ENCODE measurements at places on chromosomes 3 and 15.

DNA sequence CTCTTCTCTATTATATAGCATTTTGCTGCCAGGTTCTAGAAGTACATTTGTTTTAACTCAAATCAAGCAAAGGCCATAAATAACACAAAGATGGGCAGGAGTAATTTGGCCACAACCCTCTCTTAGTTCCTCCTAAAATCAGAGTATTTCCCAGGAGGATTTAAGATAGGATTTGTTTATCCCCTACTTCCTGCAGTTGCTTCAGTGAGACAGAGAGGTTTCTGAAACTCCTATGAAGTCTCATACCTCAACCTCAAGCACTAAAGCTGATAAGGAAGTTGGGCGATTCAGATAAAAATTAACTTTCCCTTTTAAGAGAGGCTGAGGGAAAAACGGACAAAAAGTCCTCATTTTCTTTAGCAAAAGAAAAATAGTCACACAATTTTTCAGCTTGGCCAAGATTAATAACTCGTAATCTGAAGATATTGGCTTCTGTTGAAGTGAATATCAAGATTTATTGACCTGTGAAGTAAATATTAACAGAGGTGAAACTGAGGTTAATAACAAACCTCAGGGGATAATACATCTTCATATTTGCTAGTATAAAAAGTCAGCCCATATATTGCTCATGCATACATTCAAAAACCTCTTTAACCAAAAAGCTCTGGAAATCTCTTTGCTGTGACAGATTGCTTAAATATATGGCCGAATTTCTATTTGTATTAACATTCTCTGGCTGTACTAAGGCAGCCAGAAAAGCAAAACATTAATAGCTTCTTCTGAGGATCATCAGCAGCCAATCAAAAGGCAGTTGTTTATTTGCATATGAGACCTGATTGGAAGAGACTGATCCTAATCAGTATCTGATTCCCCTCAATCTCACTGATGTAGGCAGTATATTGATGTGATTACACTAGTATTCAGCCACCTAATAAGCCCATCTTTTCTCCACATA lies 90.6 kb upstream of the GADL1 start:
- DNase-seq: no peak

DNA sequence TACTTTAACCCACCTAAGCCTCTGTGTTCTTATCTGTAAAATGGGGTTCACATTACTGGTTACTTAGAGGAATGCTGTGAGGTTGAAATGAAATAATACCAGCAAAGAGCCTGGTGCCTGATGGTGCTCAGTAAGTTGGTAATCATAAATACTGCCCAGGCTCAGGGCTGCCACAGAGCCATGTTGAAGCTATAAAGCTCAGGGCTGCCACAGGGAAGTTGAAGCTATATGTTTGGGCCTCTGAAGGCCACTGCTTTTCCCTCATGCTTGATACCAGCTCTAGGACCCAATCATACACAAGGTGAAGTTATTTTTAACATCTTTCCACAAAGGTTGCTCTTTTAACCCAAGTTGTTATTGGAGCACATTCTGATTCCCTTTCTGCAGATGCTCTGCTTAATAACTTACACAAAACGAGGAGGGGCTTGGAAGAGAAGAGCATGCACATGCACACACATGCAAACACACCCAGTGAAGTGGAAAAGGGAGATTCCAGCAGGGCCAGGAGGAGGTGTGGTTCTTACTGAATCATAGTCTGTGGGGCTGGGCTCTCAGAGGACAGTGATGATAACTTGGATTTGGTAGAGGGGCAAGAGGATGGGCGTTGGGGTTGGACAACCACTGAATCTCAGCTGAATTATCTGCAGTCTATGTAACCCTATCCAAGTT lies 17.4 kb downstream of the PARP14 start:
- DNase-seq: no peak

- DNase-seq: no peak
Observed at GRCh38 chr3:135495891-135496290, 469.6 kb upstream of the PPP2R3A start.

DNA sequence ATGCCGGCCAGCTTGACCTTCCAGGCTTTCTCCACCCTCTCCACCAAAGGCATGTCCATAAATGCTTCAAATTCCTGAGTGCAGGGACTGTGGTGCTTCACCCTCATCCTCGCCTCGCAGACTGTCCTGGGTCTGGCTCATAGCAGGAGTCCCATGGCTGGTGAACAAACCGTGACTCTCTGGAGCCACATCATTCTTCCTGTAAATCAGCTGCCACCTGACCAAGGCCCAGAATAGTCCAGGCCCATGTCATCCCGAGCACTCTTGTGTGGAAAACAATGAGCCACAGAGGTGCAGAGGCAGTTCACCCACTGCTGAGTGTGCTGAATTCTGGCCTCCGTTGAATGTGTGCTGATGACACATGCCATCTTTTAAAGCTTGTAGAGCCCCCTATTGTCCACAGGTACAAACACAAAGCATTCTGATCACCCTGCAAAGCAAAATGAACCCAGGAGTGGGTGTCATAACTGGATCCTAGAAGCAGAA lies 68.6 kb downstream of the ABHD5 start:
- no peak for DNase-seq

DNA sequence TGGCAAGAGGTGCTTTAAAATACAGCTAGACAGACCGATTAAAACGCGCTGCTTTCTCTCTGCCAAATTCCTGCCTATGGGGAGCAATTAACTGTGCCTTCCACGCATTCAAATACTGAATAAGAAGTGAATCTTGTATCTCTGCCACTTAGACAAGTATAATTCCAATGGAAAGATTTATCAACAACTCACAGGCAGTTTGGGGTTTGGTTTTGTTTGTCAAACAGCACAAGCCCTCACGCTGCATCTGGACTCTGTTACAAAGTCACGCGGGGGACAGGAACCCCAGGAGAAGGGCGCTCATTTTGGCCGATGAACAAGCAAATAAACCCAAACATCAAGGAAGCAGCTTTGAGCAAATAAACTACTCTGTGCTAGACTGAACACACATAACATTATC lies 61.8 kb upstream of the TMCO5A start:
- DNase-seq: no peak

DNA sequence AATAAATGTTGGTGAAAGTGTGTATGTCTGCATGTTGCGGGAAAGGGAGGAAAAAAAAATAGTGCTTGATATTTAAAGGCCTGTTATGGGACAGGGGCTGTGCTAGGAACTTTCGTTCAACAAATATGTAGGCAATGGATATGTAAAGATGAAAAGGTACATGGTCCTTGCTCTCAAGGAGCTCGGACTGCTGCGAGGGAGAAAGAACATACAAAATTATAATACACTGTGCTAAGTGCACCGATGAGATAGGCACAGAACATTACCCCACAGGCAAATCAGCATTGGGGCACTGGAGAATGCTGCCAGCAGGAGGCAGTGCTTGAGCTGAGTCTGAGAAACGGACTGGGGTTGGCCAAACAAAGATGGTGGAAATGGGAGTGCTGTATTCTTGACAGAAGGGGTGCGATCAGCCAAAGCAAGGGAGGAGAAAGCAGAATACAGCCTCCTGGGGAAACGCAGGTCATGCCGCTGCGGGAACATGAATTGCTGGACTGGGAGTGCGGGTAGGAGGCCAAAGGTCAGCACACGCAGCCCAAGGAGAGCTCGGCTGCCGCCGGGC lies 649 bp downstream of the C15orf40 start:
- peak; percentile 84 for DNase-seq

GRCh38 chr3:69821133-69821532 lies 81.9 kb downstream of the MITF start:
- DNase-seq: no peak

DNA sequence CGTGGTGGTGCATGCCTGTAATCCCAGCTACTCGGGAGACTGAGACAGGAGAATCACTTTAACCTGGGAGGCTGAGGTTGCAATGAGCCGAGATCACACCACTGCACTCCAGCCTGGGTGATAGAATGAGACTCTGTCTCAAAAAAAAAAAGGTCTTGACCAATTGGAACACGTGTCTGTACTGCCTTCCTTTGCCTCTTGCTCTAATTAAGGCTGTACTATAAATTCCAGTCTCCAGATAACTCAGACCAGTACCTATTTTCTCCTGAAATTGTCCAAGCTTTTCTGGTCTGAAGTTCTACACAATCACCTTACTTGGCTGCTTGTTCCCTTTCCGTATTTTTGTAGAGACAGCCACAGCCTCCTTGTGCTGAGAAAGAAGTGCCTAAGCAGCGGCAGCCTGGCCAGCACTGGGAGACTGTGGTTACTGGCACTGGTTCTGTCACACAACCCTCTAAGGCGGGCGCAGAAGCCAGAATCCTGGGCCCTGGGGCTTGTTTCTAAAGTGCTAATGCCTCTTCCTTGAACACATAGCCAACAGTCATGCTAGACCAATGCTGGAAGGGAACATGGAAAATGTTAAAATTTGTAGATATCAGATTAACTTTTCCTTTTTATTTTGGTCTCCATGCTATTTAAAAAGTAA lies 6.2 kb upstream of the CEP70 start:
- peak; percentile 66 for DNase-seq

GRCh38 chr3:10253731-10254130 lies 5.5 kb downstream of the TATDN2 start:
- DNase-seq: no peak

DNA sequence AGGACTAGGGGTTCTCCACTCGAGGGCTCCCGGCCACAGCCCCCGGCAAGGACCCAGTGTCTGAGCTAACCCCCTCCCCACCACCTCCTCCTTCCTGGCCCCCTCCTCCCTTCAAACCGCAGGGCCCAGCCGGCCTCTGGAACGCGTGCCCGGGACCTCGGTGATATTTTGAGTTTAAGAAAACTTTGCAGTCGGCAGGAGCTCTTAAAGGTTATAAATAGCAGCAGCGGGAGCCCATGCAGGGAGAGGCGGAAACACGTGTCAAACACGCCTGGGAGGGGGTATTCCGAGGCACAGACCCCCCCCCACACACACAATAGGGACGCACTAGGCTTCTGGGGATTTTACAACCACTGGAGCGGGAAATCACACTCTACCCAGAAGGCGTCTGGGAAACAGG lies 3.1 kb upstream of the PTH1R start:
- peak; percentile 81 for DNase-seq

DNA sequence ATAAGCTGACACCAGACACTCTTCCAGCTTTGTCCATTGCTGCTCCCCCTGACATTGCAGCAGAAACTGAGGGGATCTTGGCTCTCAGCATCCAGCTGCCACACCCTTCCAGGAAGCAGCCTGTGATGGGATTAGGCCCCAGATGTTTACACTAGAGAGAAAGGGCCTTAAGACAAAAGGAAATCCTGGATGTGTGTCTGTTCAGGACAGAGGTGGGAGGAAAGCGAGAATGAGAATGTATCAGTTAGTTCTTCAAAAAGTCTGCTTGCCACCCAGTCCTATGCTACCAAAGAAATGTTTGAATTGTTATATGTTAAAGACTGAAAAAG lies 58.8 kb downstream of the HES1 start:
- DNase-seq: no peak

- no peak for DNase-seq
Observed at GRCh38 chr3:189249987-189250386, 78.2 kb downstream of the TPRG1 start.
